ENCODE measurements at places on chromosomes 7 and 10.

GRCh38 chr10:107443813-107444212 is 279.3 kb upstream of the SORCS1 start:
- no peak for DNase-seq

DNA sequence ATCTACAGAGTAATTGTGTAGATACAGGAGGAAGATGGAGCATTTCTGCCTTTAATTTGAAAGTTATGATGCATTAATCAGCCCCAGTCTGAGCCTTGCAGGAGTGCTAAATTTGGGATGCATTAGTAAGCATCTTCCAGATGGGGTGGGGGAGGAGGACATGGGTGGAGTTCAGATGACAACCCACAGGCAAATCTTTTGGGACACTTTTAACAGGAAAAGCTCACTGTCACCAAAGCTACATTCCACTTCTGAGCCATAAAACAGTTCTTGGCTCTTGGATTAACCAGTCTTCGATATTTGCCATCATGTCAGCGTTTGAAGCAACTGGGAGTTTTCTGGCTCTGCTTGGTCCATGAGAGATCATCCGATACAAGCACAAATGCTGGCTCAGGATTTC is 121.1 kb downstream of the CXCL12 start:
- DNase-seq, result no peak

DNA sequence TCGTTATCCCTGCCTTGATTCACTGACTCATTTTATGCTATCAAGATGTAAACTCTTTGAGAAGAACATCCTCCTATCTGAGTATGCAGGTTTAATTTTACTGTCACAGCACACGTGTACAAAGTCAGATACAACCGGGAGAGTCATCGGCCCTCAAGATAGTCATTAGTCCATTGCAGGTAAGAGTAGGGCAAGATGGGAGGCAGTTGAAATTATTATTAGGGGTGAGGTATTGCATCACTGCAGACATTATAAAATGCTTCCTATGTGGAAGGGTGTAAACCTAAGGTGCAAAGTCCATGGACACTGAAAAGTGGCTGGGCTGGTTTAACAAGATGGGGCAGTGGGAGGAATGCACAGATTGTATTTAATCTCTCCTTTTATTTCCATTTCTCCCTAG is 113.7 kb downstream of the ARL4A start:
- no peak for DNase-seq

DNA sequence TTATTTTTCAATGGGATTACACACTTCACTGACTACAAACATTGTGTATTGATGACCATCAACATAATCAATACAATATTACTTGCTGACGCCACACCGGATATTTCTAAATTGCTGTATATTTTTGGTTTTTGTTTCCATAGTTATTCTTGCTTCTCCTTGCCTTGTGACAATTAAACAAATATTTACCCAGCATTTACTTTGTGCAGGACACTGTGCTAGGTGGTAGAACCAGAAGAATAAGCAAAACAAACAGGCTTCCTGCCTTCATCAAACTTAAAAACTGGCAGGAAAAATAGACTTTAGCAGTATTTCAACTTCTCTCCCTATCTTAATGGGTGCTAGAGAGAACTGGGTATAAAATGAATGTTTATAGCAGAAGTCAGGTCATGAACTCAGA is 50.6 kb downstream of the ZNF277 start:
- no peak for DNase-seq

- DNase-seq, result no peak
These were observed 7.4 kb downstream of the MAD1L1 start for GRCh38 chr7:2225336-2225735.
